Stimulated activated CD4-positive, alpha-beta T cell treated with anti-CD3 and anti-CD28 coated beads, Interleukin-1b, Interleukin-23, amount 100 ng/mL, for 1 hour (primary cell): ENCODE measurements at places on chromosomes 12 and 14.

GRCh38 chr14:34212172-34212929 is 249.7 kb downstream of the SPTSSA start:
- DNase-seq: no peak

DNA sequence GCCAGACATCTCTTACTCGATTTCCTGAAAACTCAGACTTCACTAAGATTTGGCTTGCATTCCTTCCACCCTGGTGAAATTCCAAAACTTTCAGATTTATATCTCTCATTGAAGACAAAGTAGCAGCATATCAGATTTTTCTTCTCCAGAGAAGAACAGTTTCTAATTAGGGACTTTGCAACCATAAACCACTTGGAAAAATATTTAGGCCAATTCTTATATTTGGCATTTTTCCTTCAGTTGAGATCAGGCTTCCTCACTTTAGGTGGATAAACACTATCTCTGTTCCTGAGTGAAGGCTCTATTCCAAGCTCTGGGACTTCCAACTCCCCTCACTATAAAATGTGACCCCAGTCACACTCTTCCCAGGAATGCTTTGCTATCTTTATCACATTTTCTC is 1434.3 kb upstream of the FLRT2 start:
- DNase-seq: no peak

DNA sequence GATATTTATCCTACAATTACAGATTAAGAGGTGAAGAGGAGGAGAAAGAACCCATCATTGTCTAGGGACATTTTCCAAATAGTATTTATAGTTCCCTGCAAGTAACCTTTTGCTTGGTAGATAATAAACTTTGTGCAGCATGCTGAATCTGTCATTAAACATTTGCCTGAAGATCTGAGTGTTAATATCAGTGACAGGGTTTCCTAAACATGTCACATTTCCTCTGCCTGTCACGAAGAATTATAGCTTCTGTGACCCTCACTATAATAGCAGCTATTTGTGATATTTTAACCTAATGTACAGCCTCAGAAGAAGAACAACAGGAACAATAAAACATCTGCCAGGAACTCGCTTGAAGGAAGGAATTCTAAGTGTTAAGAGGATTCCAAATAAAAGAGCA is 350.3 kb downstream of the GXYLT1 start:
- no peak for DNase-seq

- DNase-seq: no peak
These were observed 106.2 kb downstream of the NCOR2 start for GRCh38 chr12:124461241-124461673.

DNA sequence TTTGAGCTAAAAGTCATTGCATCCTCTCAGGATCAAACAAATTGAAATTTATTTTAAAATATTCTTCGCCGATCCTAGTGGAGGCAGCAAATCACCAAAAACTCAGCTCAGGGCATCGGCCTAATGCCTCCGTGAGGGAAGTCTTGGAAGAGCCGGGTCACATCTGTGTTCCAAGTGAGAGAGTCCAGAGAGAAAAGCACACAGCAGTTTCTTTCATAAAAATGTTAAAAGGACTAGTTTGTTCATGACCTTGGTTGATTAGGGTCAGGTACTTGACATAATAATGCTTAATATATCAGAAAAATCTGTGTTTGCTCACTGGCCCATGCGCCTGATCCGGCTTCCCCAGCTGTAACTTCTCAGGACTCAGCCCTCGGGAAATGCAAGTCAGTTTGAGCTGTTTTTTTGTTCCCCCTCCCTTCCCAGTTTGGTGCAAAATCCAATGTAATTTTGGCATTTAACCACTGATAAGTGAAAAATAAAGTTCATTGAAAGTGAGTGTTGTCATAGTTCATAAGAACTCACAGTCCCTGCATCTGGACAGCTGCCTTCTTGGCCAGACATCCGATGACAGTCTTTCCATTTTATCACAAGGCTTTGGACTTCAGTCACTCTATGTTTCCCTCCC is 161.7 kb downstream of the CAND1 start:
- no peak for DNase-seq

DNA sequence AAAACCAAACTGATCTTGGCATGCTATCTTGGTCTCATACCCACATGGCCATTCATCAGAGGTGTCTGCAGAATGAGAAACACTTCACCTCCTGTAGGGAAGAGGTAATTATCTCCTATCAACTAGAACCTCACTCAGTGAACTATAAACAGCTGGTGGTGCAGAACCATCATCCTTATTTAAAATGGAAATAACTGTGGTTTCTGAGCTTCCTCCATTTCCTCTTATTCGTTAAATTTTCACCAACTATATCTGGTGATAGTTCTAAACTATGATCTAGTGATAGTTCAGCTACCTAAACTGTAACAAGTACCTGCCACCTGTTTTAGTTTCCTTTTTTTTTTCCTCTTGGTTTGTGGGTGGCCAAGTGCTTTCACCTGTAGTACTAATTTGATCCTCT is 218.5 kb downstream of the FUT8 start:
- no peak for DNase-seq

GRCh38 chr12:7748852-7749251 is 1.7 kb upstream of the CLEC4C start:
- DNase-seq: no peak

DNA sequence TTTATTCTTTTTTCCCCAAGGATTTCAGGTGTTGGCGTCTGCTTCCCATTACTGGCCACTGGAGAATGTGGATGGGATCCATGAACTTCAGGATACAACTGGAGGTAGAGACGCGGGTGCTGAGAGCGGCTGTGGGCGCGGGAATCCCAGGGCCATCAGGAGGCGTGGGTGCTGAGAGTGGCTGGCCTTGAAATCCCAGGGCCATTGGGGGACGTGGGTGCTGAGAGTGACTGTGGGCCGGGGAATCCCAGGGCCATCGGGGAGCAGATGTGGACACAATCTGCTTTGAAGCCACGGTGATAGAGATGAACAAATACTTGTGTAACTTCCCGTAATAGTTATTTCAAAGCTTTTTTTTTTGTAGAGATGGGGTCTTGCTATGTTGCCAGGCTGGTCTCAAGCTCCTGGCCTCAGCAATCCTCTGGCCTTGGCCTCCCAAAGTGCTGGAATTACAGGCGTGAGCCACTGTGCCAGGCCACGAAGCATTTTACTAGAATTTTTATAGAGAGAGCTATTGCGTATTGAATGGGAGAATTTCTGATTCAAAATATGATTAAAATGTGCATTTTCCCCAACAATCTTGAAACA is 12.8 kb downstream of the ADGRD1 start:
- DNase-seq: no peak

DNA sequence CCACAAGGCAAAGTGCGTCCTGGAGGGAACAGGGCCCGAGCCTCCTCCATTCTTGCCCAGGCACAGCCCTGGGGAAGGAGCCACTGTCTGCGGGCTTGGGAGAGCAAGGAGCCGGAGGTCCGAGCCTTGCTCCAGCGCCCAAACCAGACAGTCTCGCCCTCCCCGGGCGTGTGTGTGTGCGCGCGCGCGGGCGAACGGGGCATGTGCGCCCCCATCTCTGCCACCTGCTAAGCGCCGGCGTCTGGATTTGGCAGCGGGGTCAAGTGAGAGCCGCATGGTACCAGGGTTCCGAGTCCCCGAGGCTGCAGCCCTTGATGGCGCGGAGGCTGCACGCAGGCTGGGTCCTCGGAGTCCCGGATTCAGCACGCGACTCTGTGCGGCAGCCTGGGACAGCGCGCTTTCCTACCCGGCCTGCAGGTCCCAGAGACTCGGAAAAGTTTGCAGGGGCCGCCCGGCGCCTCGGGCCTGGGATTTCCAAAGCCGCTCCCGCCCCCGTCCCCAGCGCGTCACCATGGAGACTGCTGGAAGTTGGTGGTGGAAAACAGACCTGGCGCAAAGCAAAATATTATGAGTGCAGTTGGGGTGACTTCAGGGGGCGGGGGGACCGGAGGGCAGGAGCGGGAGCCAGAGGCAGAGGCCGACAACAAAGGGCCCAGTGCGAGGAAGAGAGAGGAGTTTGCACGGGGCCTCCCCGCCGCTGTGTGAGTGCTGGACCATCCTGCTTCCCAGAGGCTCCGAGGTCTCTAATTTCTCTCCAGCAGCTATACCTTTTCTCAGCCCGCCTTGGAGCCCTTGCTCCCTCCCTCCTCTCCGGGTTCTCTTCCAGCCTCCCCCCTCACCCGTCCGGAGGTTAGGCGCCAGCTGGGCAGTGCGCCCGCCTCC is 4.2 kb downstream of the RFX4 start:
- no peak for DNase-seq

DNA sequence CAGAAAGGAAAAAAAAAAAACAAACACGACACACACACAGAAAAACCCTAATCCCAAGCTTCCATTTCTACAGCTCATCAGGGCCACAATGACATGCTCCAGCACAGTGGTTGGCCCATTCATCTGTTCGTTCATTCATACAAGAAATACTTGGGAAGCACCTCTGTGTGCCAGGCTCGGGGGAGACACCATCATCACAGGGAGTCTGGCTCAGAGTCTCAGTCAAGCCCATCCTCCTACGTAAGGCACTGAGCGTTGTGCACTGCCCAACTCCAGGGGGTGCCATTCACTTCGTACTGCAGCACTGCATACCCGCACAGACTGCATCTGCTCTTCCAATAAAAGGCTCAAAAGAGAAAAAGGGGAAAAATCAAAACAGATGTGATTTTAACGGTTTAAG is 15.3 kb downstream of the VPS37B start:
- DNase-seq: no peak

- no peak for DNase-seq
These were observed 382.3 kb downstream of the PCNX1 start for GRCh38 chr14:71289536-71289935.

DNA sequence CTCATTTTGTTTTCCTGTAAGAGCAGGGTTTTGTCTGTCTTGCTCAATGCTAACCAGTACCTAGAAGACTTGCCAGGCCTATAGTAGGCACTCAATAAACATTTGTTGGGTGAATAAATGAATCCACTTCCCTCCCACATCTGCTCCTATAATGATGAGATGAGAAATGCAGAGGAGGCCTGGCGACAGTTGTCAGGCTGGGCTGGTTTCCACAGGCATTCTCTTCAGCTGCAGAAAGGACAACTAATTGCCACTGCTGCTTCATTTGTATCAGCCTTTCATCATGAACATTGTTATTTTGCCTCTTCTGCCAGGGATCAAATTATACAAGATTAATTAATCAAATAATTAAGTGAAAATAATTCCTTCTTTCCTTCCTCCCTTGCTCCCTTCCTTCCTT is 82.0 kb upstream of the PTHLH start:
- no peak for DNase-seq

GRCh38 chr14:75443203-75443969 is 15.6 kb downstream of the JDP2 start:
- no peak for DNase-seq

- no peak for DNase-seq
These were observed 1372.7 kb downstream of the AACS start for GRCh38 chr12:126437934-126438333.

DNA sequence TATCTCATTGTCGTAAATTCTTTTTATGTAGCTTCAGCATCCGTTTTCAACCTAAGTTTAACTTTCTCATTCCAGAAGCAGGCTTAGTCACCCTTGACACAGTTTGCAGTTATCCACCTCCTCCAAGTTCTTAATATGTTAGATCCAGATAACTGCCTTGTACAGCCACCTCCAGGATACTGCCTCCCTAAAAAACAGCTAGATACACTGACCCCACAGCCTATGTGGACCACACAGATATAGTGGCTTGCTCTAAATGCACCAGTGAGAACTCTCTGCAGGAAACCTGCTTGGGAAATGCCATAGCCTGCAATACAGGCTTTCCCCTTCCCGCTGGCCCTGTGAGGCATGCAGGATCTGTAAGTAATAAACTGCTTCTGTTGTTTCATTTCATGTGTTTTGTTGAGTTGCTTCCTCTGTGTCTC is 11.1 kb upstream of the RTL1 start:
- DNase-seq: no peak

DNA sequence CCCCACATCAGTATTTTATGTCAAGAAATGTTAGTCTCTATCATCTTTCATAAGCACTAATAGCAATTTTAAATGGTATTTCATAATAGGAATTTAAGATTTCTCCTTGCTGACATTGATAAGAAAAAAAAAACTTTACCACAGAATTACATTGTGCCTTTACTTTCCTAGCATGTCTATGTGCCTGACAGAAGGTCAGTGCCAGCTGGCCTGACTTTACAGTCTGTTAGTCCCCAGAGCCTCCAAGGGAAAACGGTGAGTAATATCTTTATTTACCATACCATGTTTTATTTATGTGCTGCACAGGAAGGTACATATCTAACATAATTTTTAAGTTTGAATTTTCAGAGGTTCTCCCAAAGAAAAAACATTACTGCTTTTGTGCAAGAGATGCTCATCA is 152.0 kb upstream of the AEBP2 start:
- no peak for DNase-seq

- DNase-seq: no peak
These were observed 37.5 kb downstream of the P2RX7 start for GRCh38 chr12:121170151-121170550.

DNA sequence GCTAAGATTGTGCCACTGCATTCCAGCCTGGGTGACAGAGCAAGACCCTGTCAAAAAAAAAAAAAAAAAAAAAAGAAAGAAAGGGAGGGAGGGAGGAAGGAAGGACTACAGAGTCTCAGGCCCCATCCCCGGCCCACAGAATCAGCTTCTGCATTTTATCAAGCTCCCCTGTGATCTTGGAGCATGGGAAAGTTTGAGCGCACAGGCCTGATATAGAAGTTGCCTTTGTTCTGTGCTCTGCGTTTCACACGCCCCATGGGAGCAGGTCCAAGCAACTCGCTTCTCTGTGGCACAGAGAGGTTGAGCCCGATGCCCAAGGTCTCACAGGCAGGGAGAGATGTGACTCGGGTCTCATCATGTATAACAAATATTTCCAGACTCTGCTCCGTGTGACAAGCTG is 101.8 kb downstream of the PHETA1 start:
- DNase-seq: no peak

- DNase-seq: no peak
These were observed 334.1 kb upstream of the MIS18BP1 start for GRCh38 chr14:45587142-45587541.

- DNase-seq: no peak
These were observed 40.4 kb downstream of the NIN start for GRCh38 chr14:50790589-50790988.

- no peak for DNase-seq
These were observed 422.1 kb upstream of the SYT1 start for GRCh38 chr12:78442454-78442801.

GRCh38 chr12:132595183-132595582 is 15.2 kb downstream of the LRCOL1 start:
- no peak for DNase-seq

GRCh38 chr12:109613649-109614455 is 40.3 kb downstream of the MVK start:
- no peak for DNase-seq

- DNase-seq: no peak
These were observed 125.3 kb upstream of the NPAS3 start for GRCh38 chr14:32813401-32813800.

GRCh38 chr12:124392667-124393413 is 97.9 kb downstream of the RFLNA start:
- DNase-seq: no peak
